ENCODE measurements at places on chromosomes 1 and 21.

DNA sequence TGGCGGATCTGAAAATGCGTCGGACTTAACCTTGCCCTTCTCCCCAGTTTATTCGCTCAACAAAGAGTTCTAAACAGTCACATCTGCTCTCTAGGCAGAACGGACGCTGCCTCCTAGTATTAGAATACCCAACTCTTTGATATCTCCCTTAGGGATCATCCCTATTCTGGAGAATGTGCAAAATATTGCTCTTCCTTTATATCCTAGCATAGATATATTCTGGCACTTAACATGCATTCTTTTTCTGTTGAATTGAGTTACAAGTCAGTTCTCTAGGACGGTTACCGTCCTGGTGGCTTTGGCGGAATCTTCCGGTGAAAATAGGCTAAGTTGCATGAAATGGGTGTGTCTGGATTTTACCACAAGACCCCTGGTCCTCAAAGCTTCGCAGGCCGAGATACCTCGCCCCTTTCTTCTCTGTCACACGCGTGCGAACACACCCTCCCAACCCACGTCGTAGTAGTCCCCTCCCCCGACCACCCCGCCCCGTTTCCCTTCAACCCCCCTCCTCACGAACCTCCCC lies 501 bp upstream of the DNAJC6 start:
- no peak for DNase-seq

DNA sequence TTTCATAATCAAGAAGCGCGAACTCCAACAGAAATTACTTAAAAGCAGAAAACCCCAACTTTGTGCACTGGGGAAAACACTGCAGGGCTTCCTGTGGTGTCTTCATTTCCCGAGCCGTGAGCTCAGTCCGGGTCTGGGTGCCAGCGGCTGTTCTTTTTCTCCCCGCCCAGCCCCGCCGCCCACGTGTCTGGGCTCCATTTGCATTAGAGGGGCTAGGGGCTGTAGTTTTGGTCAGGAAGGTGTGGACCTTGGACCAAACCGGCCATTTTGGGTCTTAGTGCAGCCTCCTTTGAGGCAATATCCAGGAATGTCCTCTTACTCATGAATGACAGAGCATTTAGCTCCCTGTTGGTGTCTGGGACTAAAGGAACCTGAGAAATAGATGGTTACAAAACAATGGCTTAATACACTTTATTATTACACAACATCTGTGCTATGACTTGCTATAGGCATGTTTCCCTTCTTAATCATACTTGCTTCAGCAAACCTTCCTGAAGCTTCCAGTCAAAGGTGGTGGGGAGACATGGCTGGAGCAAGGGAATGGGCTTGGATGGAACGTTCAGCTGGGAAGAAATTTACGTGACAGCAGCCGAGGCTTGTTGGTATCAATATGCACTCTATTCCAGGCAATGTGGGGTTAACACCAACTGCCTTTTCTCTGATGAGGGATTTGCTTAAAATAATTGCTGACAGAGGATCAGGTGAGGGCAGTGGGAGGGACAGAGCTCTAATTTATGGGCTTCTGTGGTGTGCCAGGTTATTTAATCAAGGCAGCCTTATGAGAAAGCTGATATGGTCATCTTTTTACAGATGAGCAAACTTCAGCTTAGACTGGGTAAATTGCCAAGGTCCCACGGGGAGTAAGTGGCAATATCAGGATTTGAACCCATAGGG lies 1.1 kb downstream of the AGTRAP start:
- no peak for DNase-seq

- DNase-seq, result no peak
Measured at GRCh38 chr1:6622396-6623152, 2.1 kb upstream of the THAP3 start.

GRCh38 chr1:63946866-63947491 lies 173.2 kb downstream of the ROR1 start:
- DNase-seq, result no peak

- DNase-seq, result no peak
Measured at GRCh38 chr1:59528471-59528870, 231.6 kb downstream of the FGGY start.

GRCh38 chr21:25280061-25280460 lies 327.2 kb downstream of the MRPL39 start:
- DNase-seq, result no peak

GRCh38 chr1:113940365-113941244 lies 11.5 kb downstream of the HIPK1 start:
- no peak for DNase-seq

- no peak for DNase-seq
Measured at GRCh38 chr1:181344091-181344490, 139.2 kb upstream of the CACNA1E start.

DNA sequence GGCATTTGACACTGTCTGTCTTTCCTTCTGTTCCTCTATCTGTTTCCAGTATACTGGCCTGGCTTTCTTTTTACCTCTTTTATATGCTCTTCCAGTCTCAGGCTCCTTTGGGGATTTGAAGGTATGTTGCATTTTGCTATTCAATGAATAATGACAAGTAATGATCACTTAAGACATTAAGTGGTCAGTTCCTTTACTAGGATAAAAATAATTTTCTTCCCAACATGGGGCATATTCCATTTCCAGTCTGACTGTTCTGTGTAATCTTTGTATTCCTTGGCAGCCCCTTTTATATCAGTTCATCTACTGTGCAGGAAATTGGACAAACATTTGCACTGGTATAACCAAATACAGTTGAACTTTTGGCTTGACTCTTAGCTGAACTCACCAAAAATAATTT lies 15.6 kb downstream of the METTL18 start:
- DNase-seq, result no peak

Measured in iPS DF 19.7 (cell line).